ENCODE measurements at places on chromosomes 13 and 19. TPM values are rescaled to one million over a fixed set of nuclear protein-coding genes. Genes with fewer than 3 reads are reported as not detected.

Gene CCL25
- total RNA-seq, result not detected

Gene KIR2DL3
- not detected for total RNA-seq

Gene KLHL1
- total RNA-seq, result not detected

Gene GET3
- total RNA-seq, result 92.3 TPM

Gene NUP62
- total RNA-seq, result 18.9 TPM

Gene WDR87
- total RNA-seq, result not detected

Gene ZNF534
- not detected for total RNA-seq

Gene VSTM1
- not detected for total RNA-seq

Gene ZNF471
- 0.90 TPM for total RNA-seq

Gene KLK12
- total RNA-seq, result not detected

Gene EPSTI1
- total RNA-seq, result 2.3 TPM

Gene METTL21C
- total RNA-seq, result not detected

Gene NCR1
- not detected for total RNA-seq

Gene CYP2A6
- total RNA-seq, result not detected

Gene ANGPTL4
- total RNA-seq, result 1.0 TPM

Gene KCTD12
- total RNA-seq, result 301 TPM

Gene ERICH6B
- total RNA-seq, result not detected

Gene LHFPL6
- 69.2 TPM for total RNA-seq

Gene DPY19L3
- total RNA-seq, result 18.6 TPM

Gene RGL3
- 0.64 TPM for total RNA-seq

Gene SHISA7
- total RNA-seq, result not detected
